Fibroblast of skin of right biceps (primary cell): ENCODE measurements at places on chromosomes 6 and 20.

DNA sequence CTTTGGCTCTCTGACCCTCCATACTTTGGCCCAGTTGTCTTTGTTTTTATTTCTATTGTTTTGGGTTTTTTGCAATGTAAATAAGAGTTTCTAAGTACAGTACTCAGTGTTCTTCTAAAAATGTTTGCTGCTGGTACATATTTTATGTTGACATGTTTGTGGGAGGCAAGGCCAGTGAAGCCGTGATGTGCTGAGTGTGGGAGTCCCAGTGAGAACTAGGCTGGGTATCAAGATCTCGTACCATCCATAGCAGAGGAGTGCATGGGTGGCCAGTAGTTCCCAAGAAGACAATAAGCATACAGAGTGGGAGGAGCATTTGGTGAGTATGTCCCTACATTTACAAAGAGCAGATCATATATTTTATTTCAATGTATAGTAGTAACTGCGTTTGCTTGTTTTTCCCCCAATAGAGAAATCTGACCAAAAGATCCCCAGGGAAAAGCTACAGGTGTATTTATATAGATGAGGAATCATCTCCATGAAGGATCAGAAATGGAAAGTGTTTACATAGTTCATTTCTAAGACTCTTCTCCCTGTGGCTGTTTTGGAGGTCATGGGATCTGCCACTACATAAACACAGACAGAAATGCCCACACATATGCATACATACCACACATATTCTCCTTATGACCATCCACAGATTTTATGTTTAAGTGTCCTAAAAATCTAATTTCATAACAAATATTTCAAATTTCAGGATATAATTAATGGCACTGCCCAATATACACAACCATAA, 285.9 kb downstream of the ALDH8A1 start:
- no peak for DNase-seq

DNA sequence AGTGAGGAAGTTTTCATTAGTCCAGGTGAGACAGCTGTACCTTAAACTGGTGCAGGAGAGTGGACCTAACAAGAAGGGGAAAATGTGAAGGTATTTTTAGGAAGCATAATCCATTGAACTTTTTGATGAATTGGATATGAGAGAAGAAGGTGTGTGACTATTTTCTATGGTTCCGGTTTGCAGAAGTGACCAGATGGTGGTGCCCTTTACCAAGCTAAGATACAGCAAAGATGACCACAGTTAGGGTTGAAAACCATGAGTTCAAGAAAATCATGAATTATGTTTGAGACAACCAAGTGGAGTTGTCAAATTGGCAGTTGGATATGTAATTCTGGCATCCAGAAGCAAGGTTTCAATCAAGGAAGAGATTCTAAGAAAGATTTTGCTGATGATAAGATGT, 61.9 kb upstream of the NRSN1 start:
- no peak for DNase-seq

- DNase-seq = no peak
Measured at GRCh38 chr6:6832439-6832838, 243.9 kb downstream of the LY86 start.

DNA sequence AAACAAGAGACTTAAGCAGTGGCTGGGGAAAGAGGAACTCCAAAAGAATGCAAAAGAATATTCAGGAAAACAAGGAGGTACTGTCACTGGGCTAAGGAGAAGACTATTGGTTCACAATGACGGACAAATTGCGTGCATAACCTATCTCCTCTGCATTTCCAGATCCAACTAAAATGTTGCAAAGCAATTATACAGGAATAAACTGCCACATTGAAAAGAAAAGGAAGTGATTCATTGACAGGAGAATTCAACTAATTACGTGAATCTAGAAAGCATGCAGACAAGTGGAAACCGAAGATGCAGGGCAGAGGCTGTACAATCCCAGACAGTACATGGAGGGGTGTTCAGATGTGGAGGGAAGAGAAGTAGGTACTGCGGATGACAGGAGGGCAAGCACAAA, 152.8 kb upstream of the RIPOR2 start:
- peak; percentile 52 for DNase-seq

GRCh38 chr6:12064538-12065071, 52.5 kb downstream of the HIVEP1 start:
- DNase-seq = no peak

DNA sequence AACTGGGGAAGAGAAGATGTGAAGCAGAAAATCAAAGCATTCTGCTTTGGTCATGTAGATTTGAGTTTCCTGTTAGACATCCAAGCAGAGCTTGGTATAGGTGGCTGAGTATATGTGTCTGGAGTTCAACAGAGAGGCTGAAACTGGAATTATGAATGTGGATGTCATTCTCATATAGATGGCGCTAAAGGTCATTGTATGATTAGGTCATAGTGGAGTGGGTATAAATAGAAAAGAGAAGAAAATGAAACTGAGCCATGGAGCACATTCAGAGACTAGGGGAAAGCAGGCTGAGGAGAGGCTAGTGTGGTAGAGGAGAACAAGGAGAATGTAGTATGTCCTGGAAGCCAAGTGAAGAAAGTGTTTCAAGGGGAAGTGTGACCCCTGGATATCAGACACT, 295.6 kb upstream of the PLN start:
- no peak for DNase-seq

DNA sequence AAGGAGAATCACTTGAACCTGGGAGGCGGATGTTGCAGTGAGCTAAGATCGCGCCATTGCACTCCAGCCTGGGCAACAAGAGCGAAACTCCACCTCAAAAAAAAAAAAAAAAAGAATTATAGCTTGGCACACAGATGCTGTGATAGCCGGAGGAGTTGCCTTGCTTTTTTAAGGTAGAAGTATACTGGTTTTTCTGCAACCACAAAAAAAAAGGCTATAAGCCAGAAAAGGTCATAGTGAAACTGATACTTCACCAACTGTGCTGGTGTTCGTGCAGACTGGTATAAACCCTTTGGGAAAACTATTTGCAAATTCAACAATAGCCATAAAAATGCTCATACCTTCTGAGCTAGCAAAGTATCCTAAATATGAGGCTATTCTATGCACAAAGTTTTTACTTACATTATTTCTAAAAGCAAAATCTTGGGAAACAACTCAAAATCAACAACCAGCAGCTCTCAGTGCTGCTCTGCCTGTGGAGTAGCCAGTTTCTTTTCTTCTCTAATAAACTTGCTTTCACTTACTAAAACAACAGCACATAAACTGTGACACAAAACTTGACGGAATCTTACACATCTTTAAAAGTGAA, 44.0 kb downstream of the B4GALT5 start:
- DNase-seq = no peak

DNA sequence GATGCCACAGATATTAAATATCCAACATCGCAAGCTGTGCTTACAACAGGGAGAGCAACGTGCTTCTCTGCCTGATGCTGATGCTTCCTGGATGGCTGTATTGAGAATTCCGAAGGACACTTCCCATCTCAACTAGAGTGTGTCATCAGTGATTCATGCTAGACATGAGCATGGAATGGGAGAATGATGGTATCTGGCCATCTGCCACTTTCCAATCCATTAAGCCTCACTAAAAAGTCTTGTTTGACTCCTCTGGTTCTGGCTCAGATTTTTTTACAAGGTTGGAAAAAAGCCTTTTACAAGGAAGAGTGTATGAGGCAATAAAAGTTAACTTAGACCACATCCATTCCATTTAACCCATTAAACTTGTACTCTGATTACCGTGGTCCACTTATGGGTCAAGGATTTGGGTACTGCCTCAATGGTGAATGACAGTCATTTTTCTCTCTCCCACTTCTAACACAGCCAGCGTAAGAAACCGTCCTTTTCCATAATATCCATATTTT, 265.3 kb downstream of the UST start:
- peak; percentile 100 for DNase-seq

DNA sequence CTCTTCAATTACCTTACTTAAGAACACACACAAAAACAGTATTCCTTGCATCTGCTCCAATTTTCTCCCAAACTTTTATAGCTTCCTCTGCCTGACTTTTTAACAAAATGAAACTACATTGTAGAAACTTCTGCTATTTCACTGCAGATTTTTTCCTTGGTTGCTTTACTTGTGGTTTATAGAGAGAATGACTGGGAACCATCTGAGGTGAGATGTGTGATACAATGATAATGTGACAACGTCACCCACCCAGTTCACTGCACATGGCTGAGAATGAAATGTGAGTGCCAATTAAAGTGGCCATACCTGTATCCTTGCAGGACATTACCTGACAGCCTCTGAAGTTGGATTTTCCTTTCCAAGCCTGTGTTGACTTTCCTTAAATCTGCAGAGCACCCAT, 258.4 kb downstream of the CD83 start:
- DNase-seq = no peak

DNA sequence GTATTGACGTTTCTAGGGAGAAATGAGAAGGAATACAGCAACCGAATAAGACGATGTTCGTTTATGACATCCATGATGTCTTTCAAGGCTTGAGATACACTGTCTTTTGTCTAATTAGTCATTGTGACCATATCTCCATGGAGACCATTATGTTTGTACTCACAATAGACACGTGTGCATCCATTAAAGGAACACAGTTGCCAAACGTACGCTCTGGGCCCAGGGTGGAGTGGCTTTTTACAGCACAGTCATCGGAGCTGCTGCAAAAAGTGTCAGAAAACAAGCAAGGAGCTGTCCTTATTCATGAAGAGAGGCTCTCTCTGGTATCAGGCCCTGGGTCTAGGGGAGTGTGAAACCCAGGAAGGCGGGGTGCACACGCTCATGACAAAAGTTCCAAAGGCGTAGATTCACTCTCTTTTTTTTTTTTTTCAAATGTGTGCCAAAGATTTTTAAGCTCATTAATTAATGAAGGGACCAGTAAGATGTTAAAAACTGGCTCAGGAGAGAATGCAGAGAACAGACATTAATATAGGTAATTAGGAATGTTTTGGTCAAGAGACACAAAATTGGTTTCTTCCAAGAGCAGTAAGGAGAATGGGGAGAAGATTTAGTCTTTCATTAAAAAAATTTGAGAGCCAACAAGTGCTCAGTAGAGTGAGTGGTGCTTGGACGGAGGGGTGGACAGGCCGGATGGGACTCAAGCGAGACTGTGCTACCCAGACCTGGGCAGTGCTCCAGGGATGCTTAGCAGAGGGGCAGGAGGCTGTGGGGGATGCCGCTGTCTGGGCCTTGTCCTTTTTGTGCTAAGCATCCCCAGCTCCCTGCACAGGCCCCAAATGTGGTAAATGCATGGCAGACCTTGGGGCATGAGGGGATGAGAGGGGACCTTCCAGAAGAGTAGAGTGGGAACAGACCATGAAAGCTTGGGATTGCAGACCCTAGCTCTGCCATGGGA, 34.9 kb upstream of the GTSF1L start:
- DNase-seq = peak; percentile 16

DNA sequence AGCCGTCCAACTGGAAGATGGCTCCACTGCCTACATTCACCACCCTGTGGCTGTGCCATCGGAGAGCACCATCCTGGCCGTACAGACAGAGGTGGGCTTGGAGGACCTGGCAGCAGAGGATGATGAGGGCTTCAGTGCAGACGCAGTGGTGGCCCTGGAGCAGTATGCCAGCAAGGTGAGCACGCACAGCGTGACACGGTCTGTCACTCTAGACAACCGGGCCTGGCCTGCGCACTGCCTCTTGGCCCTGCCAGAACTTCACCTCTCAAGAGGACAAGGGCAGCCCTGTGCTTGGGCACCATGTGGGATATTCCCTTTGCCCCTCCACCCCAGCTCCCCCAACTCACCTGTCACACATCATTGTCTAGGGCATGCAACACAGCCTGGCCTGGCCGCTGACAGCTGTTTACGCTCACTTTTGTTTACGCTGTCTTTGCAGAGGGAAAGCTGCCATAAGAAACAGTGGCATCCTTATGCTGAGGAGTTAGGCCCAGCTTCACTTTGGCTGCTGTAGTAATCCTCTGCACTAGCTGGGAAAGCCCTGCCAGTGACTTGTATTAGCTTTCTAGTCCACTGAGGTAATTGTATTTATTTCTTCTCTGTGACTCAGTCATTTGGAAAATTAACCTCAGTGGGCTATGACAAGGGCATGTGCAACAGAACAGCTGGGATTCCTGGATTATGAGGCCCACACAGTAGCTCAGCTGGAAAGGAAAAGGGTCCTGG, 9.8 kb upstream of the DEF6 start:
- DNase-seq = no peak

DNA sequence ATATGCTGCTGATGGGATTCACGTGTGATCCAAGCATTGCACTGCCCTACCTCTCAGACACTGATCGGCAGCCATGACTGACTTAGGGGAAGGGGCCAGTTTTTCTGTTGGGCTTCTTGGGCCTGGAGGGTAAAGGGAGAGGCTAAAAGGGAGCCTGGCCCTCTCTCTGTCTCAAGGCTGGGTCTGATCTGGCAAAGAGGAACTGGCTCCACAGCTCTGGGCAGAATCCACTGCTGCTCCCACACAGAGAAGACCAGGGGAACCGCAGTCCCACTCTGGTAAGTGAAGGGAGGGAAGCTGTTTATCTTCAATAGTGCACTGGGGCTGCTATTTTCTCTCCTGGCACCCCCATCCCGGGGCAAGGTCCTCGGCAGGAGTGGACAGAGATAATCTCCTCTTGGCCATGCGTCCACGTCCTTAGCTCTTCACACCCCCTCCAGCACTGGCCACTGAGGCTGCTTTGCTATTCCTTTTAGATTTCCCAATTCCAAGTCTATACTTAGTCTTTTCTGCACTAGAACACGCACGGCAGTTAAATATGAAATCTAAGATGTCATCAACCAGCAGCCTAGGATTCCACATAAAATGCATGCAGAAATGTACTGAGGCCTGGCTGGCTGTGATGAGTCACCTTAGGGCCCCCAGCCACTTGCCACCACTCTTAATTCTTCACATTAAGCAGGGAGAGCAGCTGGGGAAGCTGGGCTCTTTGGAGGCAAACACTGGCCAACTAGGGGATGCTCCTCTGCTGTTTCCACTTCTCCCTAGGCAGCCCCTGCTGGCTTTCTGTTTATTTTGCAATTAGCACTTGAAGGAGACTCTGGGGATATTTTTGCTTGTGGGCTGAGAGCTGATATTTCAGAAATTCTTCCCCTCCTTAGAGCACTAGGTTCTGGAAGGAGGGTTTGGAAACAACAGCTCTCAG, 87.8 kb upstream of the ARMC2 start:
- DNase-seq = peak; percentile 76

DNA sequence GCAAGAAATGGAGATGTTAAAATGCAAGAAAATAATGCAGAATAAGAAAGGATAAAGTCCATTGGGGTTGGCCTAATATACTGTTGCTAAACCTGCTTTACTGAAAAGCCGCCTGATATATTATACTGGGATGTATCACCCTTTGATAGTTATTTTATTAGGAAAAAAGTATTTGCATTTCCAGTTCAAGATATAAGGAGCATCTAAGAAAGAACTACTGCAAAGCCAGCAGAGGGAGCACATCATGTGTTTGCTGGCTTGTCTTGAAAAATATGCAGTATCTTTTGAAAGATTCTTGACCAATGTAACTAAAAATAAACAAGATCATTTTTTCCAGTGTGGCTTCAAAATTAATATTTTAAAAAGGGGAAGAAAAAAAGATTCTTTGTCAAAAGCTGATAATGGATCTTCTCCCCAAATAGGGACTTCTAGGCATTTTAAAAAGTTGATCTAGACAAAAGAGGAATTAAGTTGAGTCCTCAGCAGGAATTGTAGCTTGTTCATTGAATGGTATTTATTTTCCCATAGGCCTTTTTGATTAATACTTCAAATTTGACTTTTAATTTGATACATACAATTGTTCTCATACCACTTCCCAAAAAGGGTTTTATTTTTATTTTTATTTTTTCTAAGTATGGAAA, 214.9 kb downstream of the ZFAND3 start:
- peak; percentile 52 for DNase-seq
